Urothelium cell line (cell line): ENCODE measurements at places on chromosomes 5 and 9.

- DNase-seq, result no peak
These were observed 161.4 kb downstream of the DOCK2 start for GRCh38 chr5:169798438-169798837.

DNA sequence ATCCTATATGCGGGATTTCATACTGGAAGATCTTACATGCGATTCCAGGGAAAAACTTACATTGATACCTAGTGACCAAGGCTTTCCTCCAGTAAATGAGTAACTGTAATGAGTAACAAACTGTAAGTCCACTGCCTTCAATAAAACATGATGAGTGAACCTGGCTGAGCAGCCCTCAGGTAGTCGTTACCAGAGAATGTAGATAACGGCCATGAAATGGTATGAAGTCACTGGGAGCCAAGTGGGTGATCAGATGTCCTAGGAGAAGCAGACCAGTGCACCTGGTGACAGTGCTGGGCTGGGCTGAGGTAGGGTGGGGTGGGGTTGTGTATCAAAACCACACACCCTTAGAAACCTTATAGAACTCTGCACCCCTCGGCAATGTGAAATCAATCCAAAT lies 203.6 kb downstream of the ALDH1A1 start:
- no peak for DNase-seq

- no peak for DNase-seq
These were observed 2.7 kb downstream of the PTGES start for GRCh38 chr9:129750013-129750638.

- DNase-seq, result no peak
These were observed 547.2 kb downstream of the MAT2B start for GRCh38 chr5:164052536-164053093.

DNA sequence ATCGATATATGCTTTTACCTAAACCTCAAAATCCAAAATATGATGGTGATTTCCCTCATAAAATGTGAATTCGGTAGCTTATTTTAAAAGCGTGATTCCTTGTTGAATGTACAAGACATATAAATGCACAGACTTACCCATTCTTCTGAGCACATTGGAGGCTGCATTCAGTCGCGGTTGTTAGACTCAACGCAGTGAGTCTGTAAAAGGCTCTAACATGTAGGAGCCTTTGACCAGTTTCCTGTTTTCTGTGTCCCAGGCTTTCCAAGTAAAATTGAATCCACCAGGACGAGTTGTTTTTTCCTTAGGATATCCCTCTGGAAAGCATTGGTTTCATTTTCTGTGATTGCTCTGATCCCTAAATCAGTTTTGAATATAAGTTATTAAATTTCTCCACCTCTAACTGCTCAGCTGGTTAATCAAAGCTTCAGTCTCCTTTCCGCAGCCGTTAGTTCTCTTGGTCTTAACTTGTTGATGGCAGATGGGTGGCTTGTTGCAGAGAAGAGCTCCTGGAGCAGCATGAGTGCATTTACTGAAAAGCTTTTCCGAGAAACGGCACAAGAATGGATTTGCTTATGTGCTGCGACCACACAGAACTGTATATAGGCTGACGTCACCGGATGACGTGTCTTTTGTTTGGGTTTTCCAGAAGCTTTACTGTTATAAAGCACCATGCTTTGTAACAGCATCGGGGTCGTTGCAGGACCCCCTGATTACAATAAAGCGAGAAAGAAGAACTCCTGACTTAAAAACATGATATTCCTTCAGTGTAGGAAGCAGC lies at the start of gene LRRTM2:
LRRTM2 (minus strand) TSS at position 565 of the 781 bp plus-strand sequence; CDS start at position 141, 424 bp downstream.
- no peak for DNase-seq

DNA sequence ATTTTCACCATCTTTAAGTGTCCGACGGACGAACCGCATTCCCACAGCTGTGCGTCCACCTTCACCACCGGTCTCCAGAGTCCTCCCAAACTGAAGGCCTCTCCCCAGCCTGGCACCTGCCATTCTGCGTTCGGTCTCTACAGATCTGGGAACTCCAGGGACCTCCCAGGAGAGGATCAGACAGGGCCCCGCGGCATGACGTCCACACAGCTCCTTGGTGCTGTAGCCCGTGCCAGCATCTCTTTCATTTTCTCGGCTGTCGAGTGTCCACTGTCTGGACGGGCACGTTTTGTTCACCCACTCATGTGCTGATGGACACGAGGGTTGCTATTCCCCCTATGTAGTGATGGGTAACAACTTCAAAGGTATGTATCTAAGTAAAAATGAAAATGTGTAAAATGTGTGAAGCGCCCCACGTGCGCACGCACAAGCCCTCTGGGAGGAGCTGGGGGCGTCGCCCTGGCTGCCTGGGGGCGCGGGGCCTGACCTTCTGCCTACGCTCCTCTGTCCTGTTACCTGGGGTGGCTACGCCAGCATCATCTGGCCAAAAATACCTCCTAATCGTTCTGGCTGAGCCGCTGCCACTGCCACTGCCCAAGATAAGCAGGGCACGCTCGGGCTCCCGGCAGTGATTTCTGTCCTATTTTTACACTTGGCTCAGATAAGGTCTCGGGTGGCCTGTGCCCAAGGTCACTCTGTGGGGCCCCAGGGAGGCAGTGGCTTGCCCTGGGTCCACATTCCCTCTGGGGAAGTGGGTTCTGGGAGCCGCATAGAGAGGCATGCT lies 10.8 kb upstream of the SLC12A7 start:
- no peak for DNase-seq

DNA sequence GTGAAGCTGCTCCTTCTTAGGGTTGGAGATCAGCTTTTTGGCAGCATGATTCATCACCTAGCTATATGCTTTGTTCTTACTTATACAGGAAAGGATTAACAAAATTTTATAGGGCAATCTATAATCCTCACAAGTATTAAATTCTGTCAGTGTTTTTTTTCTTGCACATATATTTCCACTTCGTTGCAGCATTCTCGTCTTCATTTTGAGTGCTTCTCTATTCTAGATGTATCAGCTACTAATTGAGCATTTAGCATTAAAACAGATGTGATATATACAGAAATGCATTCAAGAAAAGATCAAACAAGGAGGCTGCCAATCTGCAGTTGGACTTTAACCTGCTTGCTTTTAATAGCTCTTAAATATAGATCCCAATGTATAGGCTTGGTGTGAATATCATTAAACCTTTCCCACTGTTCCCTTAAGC lies 3.6 kb upstream of the CTXN3 start:
- no peak for DNase-seq

GRCh38 chr9:7967851-7968250 lies 168.3 kb upstream of the DMAC1 start:
- DNase-seq, result no peak

- DNase-seq, result peak; percentile 35
These were observed 218.4 kb upstream of the MVB12B start for GRCh38 chr9:126108240-126108639.

GRCh38 chr9:4077499-4078102 lies 222.3 kb downstream of the GLIS3 start:
- DNase-seq, result peak; percentile 55

- no peak for DNase-seq
These were observed 617 bp upstream of the PTPRD start for GRCh38 chr9:10613419-10613818.

DNA sequence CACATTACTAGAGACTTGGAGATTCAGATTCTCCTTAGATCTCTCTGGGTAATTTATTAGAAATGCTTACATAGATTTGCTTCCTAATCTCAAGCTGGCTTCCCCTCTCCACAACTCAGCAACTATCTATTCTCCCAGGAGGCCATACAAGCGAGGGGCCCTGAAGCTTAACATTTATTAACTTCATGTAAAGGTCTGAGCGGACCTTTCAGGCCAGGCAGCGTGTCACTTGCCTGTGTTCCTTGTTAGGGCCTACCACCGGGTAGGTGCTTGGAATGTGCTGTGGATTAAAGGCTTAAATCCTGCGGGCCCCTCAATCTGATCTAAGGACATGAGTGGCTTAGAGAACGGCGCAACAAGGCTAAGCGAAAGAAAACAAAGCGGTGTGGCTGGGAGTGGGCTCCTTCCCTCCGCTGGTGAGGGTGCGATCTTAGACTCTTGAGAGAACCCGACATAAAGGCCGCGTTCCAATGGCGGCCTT lies 712 bp upstream of the HSPA4 start:
- DNase-seq, result no peak

DNA sequence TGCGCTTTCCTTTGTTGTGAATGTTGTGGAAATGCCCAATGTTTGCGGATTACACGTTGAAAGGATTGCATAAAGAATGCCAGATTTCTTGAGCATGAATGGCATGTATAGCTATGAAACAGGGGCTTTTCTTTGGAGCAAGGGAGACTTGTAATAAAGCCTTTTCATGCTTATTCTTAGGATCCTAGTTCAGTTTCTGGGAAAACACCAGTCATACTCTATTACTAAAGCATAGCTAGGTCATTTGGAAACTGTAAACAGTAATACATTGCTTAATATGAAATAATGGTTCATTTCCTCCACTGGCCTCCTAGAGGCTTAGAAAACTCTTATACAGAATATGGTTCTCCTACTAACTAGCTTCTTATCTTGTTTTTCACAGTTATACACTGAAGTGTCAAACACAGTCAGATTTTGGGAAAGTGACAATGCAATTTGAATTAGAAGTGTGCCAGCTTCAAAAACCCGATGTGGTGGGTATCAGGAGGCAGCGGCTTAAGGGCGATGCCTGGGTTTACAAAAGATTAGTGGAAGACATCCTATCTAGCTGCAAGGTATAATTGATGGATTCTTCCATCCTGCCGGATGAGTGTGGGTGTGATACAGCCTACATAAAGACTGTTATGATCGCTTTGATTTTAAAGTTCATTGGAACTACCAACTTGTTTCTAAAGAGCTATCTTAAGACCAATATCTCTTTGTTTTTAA lies 104.2 kb downstream of the MELK start:
- no peak for DNase-seq

GRCh38 chr5:77427998-77428397 lies 64.1 kb downstream of the WDR41 start:
- no peak for DNase-seq

GRCh38 chr9:14251154-14252071 lies 62.5 kb downstream of the NFIB start:
- DNase-seq, result peak; percentile 40

DNA sequence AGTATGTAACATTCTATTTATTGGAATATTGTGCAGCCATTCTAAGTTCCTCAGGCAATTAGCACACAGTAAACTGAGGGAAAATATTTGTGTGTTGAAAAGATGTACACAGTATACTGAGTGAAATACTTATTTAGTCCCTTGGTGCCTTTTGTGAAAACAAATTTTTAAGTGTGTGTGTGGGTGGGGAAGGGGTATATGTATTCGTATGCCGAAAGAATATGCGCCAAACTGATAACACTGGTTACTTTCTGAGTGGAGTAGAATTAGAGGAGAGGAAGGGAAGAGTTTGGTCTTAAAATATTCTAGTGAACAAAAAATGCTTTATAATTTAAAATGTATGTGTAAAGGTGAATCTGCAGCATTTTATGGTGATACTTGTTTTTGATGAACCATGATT lies 3.1 kb downstream of the DCP2 start:
- no peak for DNase-seq

DNA sequence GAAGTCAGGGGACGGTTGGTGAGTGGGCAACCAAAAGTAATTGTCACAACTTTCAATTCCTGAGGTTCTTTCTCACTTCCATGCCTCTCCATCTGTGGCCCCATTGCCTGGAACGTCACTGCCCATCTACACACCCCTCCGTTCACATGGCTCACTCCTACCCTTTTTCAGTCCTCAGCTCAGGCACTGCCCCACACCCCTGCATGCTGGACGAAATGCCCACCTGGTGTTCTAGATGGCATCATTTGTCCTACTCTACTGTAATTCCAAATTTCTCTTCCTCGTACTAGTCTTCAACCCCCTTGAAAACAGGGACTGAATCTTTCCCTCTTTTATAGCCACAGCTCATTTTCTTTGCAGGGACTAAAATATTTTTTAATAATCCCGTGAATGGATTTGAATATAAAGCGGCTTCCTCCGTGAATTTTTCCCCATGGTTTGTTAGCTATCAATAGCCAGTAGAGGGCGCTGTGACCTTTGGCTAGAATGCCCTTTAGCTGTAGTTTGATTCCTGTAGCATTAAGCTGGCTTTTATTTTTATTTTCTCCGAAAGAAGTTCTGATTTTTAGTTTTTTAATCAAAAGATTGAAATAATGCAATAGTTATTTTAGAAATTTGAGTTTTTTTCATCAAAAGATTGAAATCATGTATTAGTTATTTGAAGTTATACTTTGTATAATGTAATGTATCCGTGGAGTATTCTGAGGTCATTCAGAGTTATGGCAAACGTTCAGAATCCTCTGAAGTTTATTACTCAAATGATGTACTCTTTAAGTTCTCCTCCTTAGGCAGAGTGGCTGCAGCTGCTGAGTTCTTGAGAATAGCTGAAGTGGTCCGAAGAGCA lies 232.1 kb downstream of the SH3GL2 start:
- peak; percentile 23 for DNase-seq

DNA sequence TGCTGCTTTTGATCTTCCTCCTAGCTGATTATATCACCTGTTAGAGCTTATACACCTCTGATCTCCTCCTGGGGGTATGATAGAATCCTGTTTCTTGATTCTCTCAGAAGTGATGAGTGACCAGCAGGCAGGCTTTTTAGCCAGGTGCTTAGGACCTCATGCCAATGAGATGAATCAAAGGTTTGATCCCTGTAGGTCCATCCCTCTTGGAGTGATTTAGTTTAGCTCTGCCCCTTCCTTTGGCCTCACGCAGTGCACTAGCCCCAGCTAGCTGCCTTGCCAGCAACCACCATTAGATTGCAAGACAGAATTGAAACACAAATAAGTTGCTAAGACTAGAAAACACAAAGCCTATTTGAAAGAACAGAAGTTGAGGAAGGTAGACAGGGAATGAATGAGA lies 84.4 kb downstream of the ZSWIM6 start:
- DNase-seq, result no peak

- DNase-seq, result no peak
These were observed 136.1 kb downstream of the PDE4D start for GRCh38 chr5:59757442-59757841.

DNA sequence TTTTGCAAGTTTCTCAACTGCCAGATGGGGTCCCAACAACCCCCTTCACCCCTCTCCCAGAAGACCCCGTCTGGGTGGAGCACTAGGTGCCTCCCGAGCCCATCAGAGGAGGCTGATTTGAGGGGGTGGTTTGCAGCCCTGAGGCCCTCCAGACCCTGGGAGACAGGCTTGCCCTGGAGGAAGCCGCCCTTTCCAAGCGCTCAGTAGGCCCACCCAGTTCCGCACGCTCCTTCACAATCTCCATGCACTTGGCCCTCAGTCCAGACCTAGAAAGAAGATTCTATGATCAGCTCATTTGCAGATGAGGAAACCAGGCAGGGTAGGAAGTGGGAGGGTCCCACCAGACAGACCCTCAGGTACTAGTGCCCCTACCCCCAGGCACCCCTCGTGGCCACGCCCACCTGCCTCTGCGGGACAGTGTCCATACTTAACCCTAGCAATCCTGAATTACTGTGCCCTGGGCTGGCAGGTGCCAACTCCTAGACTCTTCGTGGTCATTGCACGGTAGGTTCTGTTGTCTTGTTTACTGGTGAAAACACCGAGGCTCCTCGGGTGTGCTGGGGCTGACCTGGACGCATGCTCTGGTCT lies 22.3 kb downstream of the OR2V1 start:
- DNase-seq, result no peak
